ENCODE measurements at places on chromosomes 6 and 20. TPM values are rescaled to one million over a fixed set of nuclear protein-coding genes. Genes with fewer than 3 reads are reported as not detected.

PRDM13 gene
- not detected for total RNA-seq

DNA sequence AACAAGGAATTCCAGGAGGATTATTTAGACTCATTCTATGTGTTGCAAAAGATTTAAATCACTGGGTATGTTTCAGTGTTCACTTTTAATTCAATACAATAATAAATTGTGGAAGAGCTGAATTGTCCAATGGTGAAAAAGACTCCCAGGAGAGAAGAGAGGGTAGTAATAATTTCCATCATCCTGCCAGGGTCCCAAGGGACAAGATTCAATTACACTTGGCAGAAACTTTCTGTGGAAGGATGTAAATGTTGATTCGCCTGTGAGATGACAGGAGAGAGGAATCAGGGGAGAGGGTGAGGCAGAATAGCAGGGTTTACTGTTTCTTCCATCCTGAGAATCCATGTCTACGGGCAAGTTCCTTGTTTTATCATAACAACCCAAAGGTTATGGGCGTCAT is 342.7 kb downstream of the ESR1 start:
- DNase-seq = no peak
- H3K4me1 ChIP-seq = peaks cover 9% of the 10 kb centered on the region
- no peak overlapping the region for H3K4me3 ChIP-seq

DNA sequence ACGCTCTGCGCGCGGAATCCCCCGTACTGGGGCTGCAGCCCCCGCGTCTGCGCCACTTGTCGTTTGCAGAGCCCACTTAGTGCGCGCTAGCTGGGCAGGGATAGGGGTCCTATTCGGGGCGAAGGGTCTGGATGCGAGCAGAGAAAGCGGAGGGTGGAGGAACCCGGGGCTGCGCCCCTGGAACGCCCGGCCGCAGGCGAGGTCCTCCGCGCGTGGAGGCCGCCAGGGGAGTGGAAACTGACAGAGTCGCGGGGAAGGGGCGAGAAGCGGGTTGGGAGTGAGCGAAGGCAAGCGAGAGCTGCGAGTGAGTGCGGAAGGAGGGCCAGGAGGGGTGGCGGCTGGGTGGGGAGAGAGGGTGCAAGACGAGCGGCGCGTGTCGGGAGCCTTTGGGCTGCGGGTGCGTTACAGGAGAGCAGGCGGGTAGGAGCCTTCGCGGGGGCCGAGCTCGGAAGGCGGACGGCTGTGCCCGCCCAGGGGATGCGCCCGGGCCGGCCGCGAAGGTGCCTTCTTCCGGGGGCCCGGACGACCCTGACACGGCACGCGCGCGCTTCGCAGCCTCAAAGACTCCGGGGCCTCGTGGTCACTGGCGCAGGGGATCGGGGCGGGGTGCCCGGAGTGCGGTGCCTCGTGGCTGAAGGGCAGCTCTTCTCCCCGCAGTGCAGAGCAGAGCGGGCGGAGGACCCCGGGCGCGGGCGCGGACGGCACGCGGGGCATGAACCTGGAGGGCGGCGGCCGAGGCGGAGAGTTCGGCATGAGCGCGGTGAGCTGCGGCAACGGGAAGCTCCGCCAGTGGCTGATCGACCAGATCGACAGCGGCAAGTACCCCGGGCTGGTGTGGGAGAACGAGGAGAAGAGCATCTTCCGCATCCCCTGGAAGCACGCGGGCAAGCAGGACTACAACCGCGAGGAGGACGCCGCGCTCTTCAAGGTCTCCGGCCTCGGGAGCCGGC is 1.2 kb downstream of the IRF4 start:
- peaks cover 72% of the 10 kb centered on the region for H3K27me3 ChIP-seq
- no peak for DNase-seq
- H3K4me1 ChIP-seq = no peaks in the 10 kb centered on the region
- H3K4me3 ChIP-seq = no peak overlapping the region

ENPP1 gene
- 7.1 TPM for total RNA-seq

DNA sequence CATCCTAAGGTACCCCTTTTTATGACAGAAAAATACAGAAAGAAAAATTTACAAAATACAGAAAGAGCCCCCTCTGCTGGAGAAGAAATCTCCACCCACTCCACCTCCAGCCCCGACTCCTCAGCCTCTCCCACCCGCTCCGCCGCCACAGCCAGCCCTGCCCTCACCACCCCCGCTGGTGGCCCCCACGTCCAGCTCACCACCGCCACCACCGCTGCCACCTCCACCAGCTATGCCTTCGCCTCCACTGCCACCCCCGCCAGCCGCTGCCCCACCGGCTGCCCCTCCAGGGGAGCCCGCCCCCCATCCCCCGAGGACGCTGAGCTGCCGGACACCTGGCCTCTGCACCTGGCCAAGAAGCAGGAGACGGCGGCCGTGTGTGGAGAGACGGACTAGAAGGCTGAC is 17.7 kb downstream of the WFDC2 start:
- no peaks in the 10 kb centered on the region for H3K4me1 ChIP-seq
- no peak overlapping the region for H3K4me3 ChIP-seq
- peaks cover 14% of the 10 kb centered on the region for H3K27me3 ChIP-seq

DNA sequence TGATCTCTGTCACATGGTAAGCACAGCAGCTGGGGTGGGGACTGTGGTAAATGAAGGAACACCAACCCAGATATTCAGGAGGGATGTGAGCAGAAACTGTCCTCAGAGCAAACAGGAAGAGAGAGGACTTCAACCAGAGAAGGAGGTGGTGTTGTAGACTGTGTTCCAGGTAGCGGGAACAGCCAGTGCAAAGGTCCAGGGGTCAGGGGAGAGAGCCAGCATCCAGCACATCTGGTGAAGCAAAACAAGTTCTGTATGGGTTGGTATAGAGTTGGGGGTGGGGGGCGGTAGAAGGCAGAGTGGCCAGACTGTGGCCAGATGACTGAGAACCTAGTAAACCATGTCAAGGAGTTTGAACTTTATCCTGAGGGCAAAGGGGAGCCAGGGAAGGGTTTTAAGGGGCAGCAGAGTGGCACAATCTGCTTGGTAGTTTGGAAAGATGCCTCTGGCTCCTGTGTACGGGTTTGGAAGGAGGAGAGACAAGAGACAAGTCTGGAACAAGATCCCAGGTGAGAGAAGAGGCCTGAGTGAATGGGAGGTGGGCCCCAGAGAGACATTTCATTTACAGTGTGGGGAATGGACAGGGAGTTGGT is 27.8 kb upstream of the TTPAL start:
- DNase-seq = no peak
- no peaks in the 10 kb centered on the region for H3K4me1 ChIP-seq
- peaks cover 22% of the 10 kb centered on the region for H3K27me3 ChIP-seq
- no peaks in the 10 kb centered on the region for H3K36me3 ChIP-seq
- no peak overlapping the region for H3K27ac ChIP-seq
- no peak overlapping the region for H3K4me3 ChIP-seq

GRCh38 chr6:144581812-144582537 is 296.8 kb downstream of the UTRN start:
- H3K4me1 ChIP-seq = no peaks in the 10 kb centered on the region
- no peaks in the 10 kb centered on the region for H3K27me3 ChIP-seq
- no peak overlapping the region for H3K4me3 ChIP-seq
- no peak overlapping the region for H3K27ac ChIP-seq
- no peak for DNase-seq
